NCI-H187 (cell line): ENCODE measurements at places on chromosomes 7 and 10.

GRCh38 chr7:123154231-123154860, 45.4 kb downstream of the SLC13A1 start:
- DNase-seq, result peak; percentile 75

DNA sequence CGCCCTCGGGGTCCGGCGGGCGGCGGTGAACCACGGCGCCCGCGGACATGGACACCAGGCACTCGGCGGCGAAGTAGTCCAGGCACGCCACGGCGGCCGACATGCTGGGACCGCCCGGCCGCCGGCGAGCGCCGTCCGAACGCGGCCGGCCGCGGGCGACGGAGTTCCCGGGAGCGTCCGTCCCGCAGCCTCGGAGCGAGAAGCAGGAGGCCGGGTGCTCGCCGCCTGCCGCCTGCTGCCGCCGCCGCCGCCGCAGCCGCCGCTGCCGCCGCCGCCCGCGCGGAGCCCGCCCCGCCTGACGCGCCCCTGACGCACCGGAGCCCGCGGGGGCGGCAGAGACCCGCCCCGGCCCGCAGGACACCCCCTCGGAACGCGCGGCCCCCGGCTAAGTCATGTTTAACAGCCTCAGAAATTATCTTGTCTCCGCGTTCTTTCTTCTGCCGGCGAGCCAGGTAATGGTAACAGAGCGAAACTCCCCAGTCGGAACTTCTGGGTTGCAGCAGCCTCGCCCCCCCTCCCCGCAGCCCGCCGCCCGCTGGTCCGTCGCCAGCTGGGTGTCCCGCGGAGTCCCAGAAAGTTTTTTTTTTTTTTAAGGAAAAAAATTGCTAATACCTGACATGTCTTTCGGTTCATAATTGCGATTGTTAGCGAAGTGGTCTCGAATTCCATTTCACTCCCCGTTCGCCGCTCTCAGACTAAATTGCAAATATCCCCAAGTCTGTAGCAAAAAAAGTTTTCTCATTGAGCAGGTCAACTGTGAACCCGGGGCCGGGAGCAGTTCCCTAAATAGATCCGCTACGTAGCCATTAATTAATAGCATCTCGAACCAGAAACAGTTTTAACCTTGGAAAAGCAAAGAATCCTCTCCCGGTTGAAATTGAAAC, at the start of gene KLF14:
Gene KLF14 (minus strand): TSS at position 277 of the 884 bp plus-strand sequence. CDS start 174 bp downstream, at position 103.
- DNase-seq, result peak; percentile 40

GRCh38 chr10:3476186-3476585, 303.6 kb upstream of the PITRM1 start:
- DNase-seq, result no peak

DNA sequence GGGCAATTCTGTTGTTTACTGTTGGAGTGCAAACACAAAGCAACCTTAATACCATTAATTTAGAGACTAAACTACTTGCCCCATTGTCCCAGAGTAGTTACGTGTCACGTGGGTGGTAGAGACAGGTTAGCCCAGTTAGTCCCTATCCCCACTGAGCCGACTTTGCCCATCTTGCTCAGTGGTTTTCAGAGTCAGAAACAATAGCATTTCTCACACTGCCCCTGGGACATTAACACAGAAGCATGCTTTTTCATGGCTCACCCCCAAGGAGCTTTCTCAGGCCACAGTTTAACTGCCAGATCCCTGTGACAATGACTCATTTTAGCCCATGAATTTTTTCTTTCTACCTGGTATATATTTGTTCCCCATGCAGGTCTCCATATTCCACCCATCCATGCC, 271.0 kb downstream of the POU6F2 start:
- no peak for DNase-seq

GRCh38 chr7:20268824-20269223, 51.6 kb upstream of the MACC1 start:
- DNase-seq, result no peak

GRCh38 chr7:48962821-48963505, 38.6 kb downstream of the CDC14C start:
- no peak for DNase-seq
